Stimulated activated CD4-positive, alpha-beta T cell treated with anti-CD3 and anti-CD28 coated beads, Interleukin-4, amount 100 ng/mL, for 1 hour (primary cell): ENCODE measurements at places on chromosomes 4 and X.

GRCh38 chr4:92497141-92497540 lies 193.4 kb downstream of the GRID2 start:
- DNase-seq, result no peak

GRCh38 chrX:47420962-47421361 lies 50.6 kb downstream of the ZNF157 start:
- no peak for DNase-seq

- DNase-seq, result no peak
These were observed 111.7 kb upstream of the PDHA2 start for GRCh38 chr4:95728145-95728544.

DNA sequence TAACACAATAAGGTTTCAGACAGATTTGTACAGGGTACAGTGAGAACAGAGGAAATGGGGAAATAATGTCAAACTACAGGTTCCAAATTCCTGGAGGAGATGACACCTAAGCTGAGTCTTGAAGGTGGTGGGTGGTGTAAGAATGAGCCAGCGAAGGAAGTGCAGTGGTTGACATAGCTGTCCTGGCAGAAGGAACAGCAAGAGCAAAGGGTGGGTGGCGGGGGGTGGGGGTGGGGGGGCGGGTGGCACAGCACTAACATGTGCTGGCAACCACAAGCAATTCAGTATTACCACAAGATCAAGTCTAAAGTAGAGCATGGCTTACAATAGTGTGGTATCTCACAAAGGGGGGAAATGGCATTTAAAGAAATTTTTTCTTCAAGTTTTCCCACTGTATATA lies 13.1 kb upstream of the G3BP2 start:
- DNase-seq, result no peak

DNA sequence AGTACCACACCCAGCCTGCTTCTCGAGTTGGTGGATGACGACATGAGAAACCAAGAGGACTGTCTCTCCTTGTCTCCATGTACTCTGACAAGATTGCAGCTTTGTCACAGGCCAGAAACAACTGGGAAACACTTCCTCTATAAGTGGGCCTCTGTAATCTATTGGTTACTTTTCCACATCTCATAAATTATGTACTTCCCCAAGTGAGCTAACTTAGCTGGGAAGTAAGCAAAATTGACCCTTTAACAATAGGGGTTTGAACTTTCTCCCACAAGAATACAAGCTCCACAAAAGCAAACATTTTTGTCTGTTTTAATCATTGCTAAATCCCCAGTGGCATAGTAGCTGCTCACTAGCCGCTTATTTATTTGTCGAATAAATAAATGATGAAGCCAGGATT lies 14.1 kb upstream of the USO1 start:
- DNase-seq, result no peak

GRCh38 chr4:7397206-7398103 lies 37.3 kb downstream of the PSAPL1 start:
- DNase-seq, result no peak
